Activated CD4-positive, alpha-beta T cell treated with anti-CD3 and anti-CD28 coated beads, Interleukin-2, amount 10 ng/mL, durations not matched to agents 7 days and 5 days (primary cell): ENCODE measurements at places on chromosomes 12 and 14.
A peak's percentile ranks its signal among the peaks of the same experiment; 100 is the strongest.

GRCh38 chr12:123983822-123984485 is 10.9 kb downstream of the ZNF664 start:
- peak; percentile 68 for DNase-seq

DNA sequence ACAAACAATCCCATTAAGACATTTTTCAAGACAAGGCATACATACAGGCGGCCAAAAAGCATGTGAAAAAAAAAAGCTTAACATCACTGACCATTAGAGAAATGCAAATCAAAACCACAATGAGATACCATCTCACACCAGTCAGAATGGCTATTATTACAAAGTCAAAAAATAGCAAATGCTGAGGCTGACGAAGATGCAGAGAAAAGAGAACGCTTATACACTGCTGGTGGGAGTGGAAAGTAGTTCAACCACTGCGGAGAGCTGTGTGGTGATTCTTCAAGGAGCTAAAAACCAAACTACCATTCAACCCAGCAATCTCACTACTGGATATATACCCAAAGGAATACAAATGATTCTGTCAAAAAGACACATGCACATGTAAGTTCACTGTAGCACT is 216.7 kb downstream of the FOXG1 start:
- no peak for DNase-seq

GRCh38 chr12:11812241-11812585 is 162.7 kb downstream of the ETV6 start:
- no peak for DNase-seq

- DNase-seq = peak; percentile 55
Observed at GRCh38 chr14:58501214-58501816, 73.8 kb downstream of the KIAA0586 start.

- peak; percentile 52 for DNase-seq
Observed at GRCh38 chr12:67647799-67648520, 585 bp upstream of the DYRK2 start.

DNA sequence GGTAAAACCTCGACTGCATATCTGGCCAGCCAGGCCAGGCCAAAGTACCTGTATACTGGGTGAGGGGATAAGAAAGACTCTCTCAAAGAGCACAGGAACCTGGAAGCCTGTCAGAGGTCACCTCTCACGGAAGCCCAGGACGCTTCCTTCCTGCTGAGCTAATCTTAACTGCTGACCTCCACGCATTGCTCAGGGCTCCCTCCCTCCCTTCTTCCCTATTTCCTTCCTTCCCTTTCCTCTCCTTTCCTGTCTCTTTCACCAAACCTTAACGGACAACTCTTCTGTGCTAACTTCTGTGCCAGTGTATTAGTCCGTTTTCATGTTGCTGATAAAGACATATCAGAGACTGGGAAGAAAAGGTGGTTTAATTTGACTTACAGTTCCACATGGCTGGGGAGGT is 14.8 kb upstream of the RNASE10 start:
- DNase-seq = no peak
